ENCODE measurements at places on chromosomes 12 and 14. TPM values are rescaled to one million over a fixed set of nuclear protein-coding genes. Genes with fewer than 3 reads are reported as not detected.

IFT81 gene
- total RNA-seq: 5.3 TPM

KCTD10 gene
- 74.5 TPM for total RNA-seq

HOXC10 gene
- total RNA-seq: not detected

TPH2 gene
- total RNA-seq: not detected

GRCh38 chr12:1456885-1457284, 137.5 kb downstream of the FBXL14 start:
- DNase-seq: no peak

DNA sequence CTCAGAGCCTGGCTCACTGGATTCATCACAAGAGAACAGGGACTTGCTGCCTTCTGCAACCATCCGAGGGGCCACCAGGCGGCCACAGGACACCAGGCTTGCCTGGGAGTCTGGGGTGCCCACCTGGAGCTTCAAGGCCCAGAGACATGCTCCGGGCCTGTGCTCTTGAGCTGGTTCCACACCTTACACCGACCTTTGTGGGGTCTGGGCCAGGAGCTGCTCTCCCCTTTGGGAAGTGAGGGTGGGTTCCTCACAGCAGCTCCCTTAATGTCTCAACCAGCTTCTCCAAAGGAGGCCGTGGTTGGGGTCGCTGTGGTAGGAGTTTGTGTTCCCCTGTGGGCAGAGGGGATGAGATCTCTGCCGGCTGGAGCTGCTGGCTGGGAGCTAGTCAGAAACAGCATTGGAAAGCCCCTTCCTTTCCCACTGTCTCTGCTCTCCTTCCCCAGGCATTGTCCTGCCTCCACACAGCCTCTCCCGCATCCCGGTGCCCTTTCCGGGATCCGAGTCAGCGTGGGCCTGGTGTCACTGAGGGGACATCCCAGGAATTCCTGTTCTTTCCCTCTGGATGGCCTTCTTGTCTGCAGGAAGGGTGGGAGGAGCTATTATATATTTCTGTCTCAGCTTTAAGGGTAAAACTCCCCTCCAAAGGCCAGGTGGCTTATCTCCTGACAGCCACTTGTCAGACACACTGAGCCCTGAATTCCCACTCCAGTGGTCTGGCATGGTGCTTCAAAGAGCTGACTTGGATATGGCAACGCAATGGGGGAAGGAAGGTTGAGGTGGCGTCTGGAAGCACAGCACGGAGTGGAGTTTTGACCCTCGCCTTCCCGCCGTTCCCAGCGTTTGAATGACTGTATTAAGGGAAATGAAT, 5.1 kb upstream of the PAPLN start:
- DNase-seq: peak; percentile 60

DNA sequence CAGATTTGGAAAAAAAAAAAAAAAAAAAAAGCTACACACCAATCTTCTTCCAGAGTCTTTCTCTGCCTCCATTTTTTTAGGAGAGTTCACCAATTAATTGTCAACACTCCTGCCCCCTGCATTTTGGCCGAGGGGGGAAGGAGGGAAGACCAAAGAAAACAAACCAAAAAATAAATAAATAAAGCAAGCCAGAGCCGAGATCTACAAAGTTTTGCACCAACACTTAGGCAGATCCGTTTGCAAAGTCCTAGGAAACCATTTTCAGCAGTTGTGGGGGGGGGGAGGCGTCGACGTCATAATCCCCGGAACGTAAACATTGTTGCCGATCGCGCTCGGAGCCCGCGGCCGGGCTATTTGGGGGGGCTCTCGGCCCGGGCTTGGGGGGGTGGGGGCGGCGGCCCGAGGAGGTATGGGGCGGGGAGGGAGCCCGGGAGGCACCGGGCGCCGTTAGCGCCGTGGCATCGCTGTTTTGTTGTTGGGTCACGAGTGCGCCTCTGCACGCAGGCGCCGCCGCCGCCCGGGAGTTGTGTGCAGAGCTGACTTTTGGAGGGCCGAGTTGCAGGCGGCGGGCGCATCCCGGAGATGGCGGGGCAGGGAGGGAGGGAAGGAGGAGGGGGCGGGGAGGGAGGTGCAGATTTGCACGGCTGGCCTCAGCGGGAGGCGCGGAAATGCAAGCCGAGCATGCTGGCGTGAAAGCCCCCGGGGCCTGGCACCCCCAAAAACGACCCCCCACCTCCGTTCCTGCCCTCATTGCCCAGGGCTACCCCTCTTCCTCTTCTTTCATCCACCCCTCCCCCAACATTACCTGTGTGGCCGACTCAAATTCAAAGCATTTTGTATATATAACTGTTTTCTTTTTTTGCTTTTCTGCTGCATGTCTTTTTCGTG, 598 bp downstream of the KDM2B start:
- DNase-seq: peak; percentile 62

- no peak for DNase-seq
These were observed 16.6 kb downstream of the FBXW8 start for GRCh38 chr12:116927244-116927940.

- no peak for DNase-seq
These were observed 21.0 kb upstream of the CCND2 start for GRCh38 chr12:4252601-4253000.

DNA sequence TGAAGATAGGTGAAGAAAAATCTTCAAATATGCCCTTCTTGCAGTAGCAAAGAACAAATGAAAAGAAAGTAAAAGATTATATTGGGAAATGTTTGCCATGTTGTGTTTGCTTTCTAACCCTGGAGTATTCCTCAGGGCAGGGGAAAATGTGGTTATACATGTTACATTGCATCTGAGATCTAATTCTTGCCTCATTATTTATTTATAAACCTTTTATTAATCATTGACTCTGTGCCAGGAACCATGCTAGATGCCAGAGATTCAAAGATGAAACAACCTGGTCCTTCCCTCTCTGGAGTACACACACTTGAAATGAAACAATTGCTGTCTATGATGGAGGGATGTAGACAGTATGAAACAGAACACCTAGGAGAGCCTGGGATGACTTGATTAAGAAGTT, 128.1 kb upstream of the HMGA2 start:
- no peak for DNase-seq

Data from dermis microvascular lymphatic vessel endothelial cell (primary cell).